ENCODE measurements at places on chromosomes 3 and 15.

GRCh38 chr15:75029378-75030022, 6.1 kb downstream of the PPCDC start:
- DNase-seq = peak; percentile 70

DNA sequence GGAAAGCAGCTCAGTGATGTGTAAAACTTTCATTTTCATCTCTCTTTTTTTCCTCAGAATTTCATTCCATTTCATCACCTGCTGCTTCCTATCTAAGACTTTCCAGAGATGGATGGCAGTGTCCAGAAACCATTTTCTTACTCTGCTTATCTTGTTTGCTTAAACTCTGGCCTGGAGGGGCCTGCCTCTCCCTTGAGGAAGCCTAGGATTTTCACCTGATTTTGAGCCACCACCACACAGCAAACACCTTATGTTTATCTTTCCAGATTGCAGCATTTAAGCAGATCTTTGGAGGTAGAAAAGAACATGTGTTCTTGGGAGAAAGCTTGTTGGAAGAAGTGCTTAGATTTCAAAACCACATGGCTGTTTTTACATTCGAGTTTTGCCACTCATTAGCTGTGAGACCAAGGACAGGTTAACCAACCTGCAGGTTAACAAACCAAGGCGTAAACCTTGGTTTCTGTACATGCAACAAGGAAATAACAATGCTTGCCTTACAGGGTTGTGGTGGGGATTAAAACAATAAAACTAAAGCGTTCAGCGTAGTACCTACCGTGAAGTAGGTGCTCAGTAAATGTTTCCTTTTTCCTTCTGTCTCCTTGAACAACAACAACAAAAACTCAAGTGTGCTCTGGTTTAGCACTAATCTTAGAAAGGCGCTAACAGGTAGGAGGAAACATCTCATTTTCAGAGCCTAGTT, 120.3 kb downstream of the CLSTN2 start:
- no peak for DNase-seq

DNA sequence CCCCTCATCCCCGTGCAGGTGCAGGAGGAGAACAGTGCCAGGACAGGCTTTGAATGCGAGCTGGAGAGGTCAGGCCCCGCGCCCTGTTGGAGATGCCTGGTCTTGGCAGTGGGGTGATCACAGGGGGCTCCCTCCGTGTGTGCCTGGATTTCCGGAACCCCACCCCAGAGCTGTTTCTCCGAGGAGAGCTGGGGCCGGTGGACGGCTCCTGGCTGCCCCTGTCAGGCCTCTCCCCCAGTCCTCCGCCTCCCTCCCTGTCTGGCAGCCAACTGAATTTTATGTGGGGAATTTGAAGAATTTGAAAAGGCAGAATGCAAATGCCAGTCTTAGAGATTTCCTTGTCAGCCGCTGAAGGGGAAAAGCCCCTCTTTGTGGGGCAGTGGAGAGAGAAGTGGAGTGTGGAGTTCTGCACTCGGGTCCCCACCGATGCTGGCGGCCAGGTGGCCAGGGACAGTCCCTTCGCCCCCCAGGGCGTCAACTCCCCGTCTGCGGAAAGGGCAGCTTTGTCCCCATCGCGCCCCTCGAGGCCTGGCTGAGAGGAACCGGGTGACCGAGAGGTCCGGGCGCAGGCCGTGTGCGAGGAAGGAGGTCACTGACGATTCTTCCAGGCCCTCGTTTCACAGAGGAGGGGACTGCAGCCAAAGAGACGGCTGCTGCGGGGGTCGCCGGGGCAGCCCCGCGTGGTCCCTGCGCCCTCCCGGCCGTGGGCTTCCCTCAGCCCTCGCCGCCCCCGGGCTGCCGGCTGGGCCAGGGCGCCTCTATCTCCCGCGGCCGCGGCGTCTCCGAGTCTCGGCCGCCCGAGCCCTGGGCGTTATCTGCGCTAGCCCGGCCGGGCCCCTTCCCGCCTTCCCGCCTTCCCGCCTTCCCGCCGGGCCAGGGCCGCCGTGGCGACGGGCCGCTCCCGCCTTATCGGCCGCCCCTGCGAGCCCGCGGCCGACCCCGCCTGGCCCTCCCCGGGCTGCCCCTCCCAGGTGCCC, 56.0 kb upstream of the LCTL start:
- no peak for DNase-seq

DNA sequence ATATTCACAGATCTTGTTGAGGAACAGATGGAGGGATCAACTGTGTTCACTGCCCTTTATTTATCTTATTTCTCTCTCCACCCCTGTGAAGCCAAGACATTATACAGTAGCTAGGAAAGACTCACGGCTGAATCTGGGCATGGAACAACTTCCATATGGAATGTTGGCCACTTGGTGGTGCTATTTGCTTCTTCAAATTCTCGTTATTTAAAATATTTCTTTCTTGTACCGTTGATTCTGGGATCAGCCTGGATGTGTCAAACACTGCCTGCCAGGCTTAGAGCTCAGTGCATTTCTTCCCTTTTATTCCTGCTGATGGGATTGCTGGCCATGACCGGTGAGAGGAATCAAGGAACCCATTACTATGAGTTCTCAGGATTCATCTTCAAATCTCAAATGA, 17.5 kb upstream of the GASK1A start:
- peak; percentile 24 for DNase-seq

DNA sequence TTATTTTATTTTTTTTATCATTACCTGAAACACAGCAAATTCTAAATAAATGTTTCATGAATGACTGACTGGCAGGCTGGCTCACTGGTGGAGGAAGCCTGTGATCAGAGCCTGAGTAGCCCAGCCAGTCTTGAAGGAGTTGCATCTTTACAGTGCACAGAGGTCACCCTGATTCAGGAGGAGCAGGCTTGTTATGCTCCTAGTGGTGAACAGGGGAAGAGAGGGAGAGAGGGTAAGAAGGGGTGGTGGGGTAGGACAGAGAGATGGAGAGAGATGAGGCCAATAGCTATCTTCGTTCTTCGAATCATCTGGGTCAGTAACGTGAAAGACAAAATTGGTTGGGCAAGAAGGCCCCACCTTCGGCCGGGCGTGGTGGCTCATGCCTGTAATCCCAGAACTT, 202.6 kb upstream of the MCTP2 start:
- DNase-seq = no peak

GRCh38 chr3:44342176-44342790, 3.7 kb downstream of the TCAIM start:
- no peak for DNase-seq

- DNase-seq = no peak
Measured at GRCh38 chr15:58442122-58442521, 10.3 kb downstream of the LIPC start.

- DNase-seq = no peak
Measured at GRCh38 chr3:143559296-143559695, 289.0 kb downstream of the SLC9A9 start.

Measured in NCI-H2171 (cell line).